ENCODE measurements at places on chromosomes 5 and 9. TPM values are rescaled to one million over a fixed set of nuclear protein-coding genes. Genes with fewer than 3 reads are reported as not detected.

DNA sequence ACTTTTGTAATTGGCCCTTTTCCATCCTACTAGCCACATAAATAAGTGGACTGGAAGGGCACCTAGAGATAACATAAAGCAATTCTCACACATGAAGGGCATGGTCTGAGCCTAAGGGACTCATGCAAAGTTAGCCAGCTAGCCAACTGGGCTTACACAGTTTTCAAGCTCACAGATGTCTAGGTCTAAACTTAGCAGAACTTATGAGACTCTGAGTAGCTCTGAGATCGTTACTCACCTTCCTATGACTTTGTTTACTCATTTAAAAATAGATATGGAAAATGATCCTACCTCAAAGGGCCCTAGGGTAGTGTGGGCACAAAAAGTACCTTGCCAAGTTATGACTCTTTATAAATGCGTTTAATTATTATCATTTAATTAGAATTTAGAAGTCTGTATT lies 410.4 kb upstream of the MPDZ start:
- no peak for DNase-seq

DNA sequence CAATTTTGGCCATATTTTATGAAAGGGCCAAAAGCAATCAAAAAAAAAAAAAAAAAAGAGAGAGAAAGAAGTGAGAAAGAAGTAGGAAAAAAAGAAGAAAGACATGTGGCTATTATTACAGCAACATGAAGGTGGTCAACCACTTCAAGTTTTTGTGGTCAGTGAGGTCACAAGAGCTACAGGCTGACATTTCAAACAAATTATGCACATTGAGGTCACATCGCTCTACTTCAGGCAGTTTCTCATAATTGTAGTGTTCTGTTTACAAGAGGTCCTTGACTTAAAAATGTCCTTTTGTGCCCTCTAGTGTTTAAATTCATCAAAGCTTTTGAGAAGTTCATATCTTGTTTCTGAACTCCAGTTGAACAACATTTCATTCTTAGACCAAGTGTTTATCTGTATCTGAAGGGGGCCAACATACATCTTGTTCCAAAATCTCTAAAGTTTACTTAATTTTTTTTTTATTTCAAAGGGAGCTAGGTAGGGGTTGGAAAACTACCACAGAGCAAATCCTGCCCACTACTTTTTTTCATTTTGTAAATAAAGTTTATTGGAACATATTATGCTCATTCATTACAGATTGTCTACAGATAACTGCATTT lies 513.1 kb downstream of the PDE4D start:
- DNase-seq, result no peak

GABRA6 gene
- total RNA-seq, result not detected

DNA sequence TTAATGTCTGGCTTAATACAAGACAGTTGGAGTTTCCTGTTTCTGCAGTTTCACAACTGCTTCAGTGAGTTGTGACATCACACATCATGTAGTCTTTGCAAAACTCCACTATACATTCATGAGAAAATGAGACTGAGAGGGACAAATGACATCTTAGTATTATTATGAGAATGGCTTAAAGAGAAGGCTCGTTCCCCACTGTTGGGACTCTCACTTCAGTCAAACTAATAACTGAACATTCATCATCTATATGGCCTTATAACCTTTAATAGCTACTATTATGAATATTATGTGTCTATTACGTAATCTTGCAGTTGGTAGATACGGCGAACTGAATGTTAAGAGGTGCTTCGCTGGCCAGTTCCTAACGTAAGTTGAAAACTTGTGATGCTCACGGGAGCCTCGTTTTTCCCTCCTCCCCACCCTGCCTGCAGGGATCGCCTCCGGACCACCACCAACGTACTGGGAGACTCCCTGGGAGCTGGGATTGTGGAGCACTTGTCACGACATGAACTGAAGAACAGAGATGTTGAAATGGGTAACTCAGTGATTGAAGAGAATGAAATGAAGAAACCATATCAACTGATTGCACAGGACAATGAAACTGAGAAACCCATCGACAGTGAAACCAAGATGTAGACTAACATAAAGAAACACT lies 79.4 kb downstream of the SLC1A3 start:
- no peak for DNase-seq

DOCK8 gene
- total RNA-seq, result 7.2 TPM

- DNase-seq, result no peak
Measured at GRCh38 chr5:24188216-24188925, 456.4 kb downstream of the CDH10 start.

- no peak for DNase-seq
Measured at GRCh38 chr5:178216088-178216534, 11.8 kb downstream of the HNRNPAB start.

GRCh38 chr5:180138214-180138975 lies 66.8 kb upstream of the RNF130 start:
- DNase-seq, result no peak

RFESD gene
- total RNA-seq, result 6.2 TPM

DNA sequence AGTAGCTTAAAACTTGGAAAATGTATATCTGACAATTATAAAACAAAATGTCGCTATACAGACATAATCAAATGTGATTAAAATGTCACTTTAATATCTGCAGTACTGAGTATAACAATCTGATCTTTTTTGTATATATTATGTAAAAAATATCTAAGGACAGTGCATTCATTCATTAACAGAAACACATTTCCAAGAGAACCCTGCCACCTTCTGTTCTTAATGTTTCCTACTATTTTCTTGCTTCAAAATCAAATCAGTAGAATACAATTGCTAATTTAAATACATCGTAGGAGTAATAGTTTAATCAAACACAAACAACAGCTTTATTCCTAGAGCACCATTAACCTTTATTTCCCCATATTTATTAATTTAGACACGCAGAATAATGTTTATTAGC lies 142.6 kb upstream of the ST8SIA4 start:
- DNase-seq, result peak; percentile 19

DNA sequence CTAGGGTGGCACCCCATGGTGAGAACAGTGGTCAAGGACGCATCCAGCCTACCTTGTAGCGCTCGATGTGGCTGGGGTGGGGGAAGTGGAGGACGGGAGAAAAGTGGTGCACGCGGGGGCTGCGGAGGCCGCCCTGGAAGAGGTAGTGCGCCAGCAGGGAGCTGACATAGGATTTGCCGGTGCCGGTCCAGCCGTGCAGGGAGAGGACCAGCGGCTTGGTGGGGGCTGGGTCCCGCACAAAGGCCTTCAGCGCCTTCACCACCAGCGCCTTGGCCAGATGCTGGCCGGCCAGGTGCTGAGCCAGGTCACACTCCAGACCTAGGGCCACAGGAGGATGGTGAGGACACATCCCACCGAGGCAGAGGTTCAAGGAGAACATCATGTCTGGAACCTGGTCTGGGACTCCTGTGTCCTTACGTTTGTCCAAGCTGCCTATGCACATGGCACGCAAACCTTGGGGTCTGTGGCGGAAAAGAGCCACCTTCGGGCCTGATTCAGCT lies 797 bp downstream of the TOR2A start:
- DNase-seq, result no peak

SPTAN1 gene
- 740 TPM for total RNA-seq

DNA sequence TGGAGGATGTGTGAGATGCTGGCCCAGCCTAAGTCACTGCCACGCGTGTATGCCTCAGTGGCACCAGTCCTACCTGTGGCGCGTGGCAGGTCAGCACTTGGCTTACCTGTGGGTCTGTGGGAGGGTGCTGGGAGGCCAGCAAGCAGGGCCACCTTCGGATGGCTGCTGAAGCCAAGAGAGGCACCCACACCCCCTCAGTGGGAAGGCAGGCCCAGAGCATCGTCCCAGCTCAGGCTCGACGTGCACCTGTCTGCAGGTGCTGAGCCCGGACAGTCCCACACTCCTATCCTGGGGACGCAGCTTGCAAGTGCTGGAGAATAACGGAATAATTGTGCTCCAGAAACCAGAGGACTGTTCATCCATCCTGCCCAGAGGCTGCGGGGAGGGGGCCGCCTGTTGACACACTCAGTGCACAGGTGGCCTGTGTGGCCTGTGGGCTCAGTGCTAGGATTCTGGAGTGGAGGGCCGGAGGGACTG lies 24.0 kb downstream of the NKD2 start:
- no peak for DNase-seq

NOXA1 gene
- total RNA-seq, result 1.4 TPM

DPP7 gene
- 29.8 TPM for total RNA-seq

GRCh38 chr5:62077823-62078550 lies 228.0 kb upstream of the KIF2A start:
- no peak for DNase-seq

- DNase-seq, result no peak
Measured at GRCh38 chr9:8889100-8889499, 1089.5 kb upstream of the DMAC1 start.

GRCh38 chr5:2382776-2383697 lies 368.4 kb downstream of the IRX2 start:
- no peak for DNase-seq

GABRG2 gene
- total RNA-seq, result 77.7 TPM

AQP7 gene
- 0.33 TPM for total RNA-seq

CAPSL gene
- total RNA-seq, result 2.6 TPM

SPINK6 gene
- total RNA-seq, result not detected

ARHGEF28 gene
- total RNA-seq, result 25.7 TPM

C5orf34 gene
- total RNA-seq, result 7.5 TPM

SH3PXD2B gene
- 25.6 TPM for total RNA-seq

DNA sequence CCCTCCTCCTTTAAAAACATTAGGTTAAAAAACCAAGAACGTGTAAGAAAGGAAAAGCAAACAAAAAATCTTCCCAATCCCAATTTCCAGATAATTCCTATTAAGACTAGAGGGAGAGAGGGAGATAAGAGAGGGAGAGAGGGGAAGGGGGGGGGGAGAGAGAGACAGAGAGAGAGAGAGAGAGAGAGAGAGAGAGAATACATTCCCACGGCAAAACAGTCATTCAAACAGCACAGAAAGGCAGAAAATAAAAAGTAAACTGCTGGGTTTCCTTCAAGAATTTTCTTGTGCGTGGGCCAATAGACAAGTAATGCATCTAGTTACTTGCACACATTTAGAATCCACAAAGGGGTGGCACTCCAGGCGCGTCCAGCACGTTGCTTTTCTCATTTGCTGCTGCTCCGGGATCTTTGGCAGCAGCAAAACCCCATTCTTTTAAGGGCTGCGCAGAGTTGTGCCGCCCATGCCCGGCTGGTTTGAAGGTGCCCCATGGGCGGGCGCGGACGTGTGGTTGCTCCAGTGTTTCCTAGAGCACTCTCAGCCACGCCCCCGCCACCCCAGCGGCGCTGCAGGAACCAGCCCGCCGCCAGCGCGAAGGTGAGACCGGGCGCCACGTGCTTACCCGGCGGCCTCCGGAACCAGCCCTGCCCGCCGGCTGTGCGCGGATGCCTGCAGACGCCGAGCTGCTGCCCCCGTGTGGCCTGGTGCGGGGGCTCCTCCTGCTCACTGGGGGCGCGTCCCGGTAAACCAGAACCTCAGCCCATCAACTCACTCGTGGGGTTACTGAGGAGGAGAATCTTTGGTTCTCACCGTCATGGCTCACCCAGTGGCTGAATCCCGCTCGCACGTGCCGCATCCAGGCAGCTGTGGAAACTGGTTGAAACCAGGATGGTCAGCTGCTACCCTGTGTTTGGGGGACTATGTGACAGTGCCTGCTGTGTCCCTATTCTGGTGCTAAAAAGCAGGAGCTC lies 44.6 kb downstream of the STC2 start:
- peak; percentile 46 for DNase-seq

OGN gene
- total RNA-seq, result 576 TPM

CARD9 gene
- total RNA-seq, result 2.3 TPM

GRCh38 chr5:38585816-38586215 lies 29.4 kb upstream of the LIFR start:
- no peak for DNase-seq
